ENCODE measurements at places on chromosomes 1 and 21.

DNA sequence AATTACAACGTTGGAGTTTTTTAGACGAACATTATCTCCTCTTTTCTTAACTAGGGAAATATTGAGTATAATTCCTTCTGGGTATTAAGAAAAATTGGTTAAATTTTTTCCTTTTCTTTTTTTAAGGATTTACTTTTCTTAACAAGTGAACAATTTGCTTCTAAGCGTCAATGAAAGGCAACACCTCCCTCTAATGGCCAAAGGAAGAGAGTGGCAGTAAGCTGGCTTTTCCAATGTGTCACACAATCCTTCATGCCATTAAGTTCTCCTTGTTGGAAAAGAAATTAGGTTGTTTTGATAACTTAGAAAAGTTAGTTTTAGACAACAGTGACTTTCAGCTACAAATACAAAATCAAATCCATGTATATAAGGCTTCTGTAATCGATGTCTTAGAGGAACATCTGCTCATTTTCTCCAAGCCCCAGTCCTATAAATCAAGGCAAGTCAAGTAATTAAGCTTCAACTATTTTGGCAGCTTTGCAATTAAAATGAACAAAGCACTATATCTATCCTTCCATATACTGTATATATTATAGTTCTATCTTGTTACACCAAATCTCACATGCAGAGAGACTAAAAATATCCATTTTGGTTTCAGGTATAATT is 62.8 kb downstream of the EDEM3 start:
- no peak for DNase-seq

GRCh38 chr1:166527752-166528151 is 311.5 kb upstream of the POGK start:
- no peak for DNase-seq

- DNase-seq, result peak; percentile 65
These were observed 56.2 kb downstream of the FCRL5 start for GRCh38 chr1:157496121-157496526.

GRCh38 chr21:32712641-32713040 is 15.2 kb downstream of the SYNJ1 start:
- DNase-seq, result no peak

DNA sequence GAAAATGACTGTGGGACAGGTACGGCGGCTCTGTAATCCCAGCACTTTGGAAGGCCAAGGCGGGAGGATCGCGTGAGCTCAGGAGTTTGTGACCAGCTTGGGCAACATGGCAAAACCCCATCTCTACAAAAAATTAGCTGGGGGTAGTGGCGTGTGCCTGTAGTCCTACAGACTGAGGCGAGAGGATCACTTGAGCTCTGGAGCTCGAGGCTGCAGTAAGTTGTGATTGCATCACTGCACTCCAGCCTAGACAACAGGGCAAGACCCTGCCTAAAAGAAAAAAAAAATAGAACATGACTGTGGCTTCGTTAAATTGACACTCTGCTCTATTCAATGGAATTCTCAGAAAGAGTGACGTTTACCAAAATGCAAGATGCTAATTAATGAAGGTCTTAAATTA is 3.9 kb upstream of the DBT start:
- DNase-seq, result no peak

- no peak for DNase-seq
These were observed 44.1 kb downstream of the ALPL start for GRCh38 chr1:21553116-21553926.

DNA sequence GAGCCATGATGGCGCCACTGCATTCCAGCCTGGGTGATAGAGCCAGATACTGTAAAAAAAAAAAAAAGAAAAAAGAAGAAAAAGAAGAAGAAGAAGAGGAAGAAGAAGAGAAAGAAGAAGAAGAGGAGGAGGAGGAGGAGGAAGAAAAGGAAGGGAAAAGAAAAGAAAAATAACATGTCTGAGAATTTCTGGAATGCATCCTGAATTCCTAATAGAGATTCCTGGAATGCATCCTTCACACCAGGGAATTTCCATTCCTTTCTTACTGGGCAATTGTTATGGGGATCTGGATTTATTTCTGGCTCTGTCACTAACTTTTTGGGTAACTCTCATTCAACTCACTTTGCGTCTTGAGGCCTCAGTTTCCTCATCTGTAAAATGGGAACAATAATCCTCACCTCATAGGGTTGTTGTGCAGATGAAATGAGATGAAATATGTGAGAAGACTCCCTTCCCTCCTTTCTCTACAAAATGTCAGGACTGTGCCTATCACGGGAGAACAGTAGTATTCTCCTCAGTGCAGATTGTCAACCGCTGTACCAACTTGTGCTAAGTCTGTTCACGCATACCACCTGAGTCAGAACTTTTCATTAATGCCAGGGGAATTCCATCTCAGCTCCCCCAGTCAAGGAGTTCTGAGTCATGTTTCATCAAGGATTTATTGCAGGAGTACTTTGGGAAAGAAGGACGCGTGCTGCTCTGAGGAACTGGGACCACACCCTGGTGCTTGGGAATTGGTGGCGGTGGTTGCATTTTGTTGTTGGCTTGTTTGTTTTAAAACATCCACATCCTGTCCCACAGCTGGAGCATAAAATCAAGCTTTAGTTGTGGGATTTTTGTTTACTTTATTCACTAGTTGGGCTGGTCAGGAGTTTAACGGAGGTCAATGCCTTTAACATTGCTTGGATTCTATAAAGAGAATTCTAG is 42.4 kb upstream of the ROR1 start:
- DNase-seq, result no peak

DNA sequence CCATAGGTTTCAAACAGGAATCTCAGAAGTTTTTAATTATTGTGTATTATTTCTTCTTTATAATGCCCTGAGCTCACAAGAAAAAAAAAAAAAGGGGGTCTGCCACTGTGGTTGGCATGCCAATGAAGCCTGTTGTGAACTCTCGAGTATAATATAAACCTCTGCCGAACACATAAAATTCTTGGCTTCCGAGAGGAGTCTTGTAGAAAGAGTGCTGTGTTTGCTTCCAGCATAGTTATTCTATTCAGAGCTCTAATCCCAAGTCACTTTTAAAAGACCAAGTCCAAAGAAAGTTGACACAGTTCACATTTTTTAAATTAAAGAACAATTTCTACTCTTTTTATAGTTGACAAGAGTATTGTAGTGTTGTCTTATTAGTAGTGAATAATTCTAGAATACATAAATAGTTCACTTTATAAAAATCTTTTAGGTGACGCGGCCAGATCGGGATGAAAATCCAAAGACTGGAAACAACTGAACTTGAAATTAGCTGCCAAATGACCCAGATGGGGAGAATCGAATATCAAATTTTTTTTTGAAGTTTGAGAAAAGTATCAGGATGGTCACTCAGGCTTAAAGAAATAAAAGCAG is 293.2 kb downstream of the DUSP10 start:
- DNase-seq, result no peak

DNA sequence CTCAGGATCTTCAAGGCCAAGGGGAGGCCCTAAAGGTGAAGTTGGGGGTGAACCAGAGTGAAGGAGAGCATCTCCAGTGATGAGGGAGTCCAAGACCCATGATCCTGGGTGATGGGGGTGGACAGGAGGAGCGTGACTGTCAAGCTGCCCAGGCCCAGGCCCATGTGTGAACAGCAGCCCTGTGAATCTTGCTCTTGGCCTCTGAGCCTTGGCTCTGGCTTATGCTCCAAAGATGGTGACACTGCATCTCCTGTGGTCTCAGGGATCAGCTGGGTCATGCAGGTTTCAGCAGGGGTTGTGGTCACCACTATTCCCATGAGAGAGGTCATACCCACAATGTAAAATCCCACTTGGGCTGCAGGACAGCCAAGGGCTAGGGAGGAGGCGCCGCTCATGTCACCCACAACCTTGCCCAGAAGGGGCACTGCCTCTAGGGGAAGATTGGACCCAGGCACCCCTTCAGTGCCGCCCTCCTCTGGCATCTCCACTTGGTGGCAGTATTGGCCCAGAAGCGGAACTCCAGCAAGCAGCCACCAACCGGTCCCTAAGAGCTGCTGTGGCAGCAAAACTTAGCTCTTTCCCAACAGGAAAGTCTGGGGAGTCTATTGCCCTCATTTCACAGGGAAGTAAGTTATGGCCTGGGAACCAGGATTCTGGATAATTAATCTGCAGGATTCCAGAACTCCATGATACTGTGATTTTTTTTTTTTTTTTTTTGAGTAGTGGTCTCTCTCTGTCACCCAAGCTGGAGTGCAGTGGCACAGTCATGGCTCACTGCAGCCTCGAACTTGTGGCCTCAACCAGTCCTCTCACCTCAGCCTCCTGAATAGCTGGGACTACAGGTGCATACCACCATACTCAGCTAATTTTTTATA is 7.5 kb upstream of the WNT3A start:
- peak; percentile 80 for DNase-seq

- DNase-seq, result peak; percentile 13
These were observed 152.6 kb upstream of the LMO4 start for GRCh38 chr1:87176087-87176486.

- no peak for DNase-seq
These were observed 40.4 kb upstream of the SYNC start for GRCh38 chr1:32742956-32743355.

DNA sequence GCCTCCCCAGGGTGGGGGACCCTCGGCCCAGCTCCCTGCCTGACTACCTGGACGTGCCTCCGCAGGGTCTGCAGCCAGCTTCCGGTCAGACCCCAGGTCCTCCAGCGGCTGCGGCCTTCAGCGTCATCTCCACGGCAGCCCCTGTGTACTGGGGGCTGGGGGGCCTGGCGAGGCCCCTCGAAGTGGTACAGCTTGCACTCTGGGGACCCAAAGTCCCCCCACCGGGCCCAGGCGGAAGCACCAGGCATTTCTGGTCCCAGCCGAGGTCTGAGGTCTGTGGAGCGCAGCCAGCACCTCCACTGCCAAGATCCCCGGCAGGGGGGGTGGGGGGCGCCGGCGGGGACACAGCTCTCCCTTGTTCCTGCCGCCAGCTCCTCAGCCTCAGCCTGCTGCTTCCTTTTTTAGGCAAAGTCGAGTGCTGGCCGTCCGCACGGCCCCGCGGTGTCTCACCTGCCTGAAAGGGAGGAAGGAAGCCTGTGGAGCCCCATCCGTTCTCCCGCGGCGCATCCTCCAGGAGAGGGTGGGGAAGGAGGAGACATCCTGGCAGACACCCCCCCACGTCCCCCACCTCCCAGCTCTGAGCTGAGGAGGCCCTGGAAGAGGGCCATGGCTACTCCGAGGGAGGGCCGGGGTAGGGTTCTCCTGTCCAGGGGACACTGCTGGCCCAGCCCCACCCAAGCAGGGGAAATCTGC is 1.2 kb upstream of the VWA1 start:
- no peak for DNase-seq

DNA sequence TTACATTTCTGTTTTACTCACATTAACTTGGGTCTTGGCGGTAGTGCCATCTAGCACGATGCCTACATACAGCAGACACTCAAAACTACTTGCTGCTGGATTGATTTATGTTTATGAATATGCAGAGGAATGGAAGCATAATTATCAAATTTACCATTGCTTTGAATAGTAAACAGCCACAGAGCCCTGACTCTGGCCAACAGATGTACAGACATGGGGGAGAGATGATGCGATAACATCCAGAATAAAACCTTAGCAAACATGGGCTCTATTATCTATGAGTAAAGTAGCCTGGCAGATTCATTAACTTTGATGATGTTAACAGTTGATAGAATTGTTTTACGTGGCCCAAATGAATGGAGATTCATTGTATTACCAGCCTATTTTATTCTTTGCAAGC is 42.8 kb downstream of the PTGFR start:
- no peak for DNase-seq

GRCh38 chr21:14533499-14534428 is 12.4 kb downstream of the SAMSN1 start:
- no peak for DNase-seq

DNA sequence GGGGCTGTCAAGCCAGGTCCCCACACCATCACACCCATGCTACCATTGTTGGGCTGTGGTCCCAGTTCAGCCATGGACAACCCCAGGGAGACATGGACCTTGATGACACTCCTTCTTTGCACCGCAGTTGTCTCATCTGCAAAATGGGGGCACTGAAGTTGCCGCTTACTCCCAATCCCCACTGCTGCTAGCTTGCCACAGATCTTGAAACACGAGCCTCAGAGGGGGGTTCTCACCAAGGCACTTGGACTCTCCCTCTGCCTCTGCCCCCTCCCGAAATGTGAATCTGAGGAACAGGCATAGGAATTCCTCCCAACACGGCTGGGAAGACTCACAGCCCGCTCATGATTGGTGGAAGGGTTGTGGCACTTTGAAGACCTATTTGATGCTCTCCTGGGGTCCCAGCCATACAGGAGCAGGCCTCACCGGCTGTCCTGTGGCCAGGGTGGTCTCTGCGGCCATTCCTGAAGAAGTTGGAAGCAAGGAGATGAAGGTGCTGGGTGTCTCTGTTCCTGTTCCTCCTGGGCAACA is 31.1 kb downstream of the RUNX3 start:
- no peak for DNase-seq

DNA sequence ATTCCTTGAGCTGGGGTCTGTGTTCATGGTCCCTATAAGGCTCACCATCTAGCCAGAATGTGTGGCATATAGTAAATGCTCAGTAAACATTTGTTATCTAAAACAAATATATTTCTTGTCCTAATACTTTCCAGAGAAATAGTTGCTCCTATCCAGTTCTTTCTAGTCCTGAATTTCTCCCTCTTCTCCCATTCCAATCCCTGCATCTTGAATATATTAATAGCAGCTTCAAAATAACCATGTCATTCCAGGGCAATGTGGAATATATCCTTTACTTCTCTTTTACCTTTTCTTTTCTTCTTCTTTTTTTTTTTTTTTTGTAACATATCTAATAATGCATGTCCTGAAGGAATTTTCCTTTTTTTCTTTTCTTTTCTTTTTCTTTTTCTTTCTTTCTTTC is 10.4 kb downstream of the DNAJB4 start:
- DNase-seq, result no peak

GRCh38 chr1:83596331-83596730 is 402.6 kb downstream of the TTLL7 start:
- DNase-seq, result no peak

GRCh38 chr1:43851561-43852338 is 81.9 kb upstream of the ARTN start:
- DNase-seq, result no peak

- no peak for DNase-seq
These were observed 13.1 kb upstream of the COL24A1 start for GRCh38 chr1:86169625-86170024.

DNA sequence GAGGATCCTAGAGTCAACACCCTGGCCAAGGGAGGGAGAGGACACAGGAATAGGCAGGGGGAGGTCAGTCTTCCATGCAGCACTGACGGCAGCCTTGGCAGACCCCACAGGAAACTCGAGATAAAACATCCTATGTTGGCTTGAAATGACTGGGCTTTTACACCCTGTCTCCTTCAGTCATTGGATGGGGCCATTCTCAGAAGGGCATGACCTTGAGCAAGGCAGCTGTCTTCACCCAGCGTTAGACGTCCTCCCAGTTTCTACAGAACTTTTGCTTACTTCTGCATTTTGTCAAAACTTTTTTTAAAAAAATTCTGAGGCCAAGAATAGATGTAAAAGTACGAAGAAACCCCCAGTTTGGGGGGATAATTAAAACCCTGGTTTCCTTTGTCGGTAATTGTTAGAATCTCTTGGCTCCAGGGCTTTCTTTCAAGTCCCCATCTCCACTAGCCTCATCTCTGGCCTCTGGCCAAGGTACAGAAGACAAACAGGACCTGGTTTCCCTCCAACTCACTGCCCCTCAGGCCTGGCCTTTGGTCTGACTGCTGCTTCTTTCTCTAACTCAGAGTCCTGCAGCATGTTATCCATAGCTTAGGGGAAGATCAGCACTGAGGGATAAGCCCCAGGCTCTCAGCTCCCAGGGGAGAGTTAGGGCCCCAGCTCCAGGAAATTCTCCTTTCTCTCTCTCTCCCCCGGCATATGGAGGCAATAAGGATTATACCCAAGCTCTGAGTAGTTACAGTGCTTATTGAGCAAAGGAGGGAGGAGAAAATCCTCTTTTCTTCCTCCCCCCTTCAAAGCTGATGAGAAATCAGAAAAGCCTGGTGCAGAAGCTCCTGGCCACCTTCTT is 51.6 kb upstream of the KCND3 start:
- no peak for DNase-seq

- no peak for DNase-seq
These were observed 5.4 kb downstream of the HMGN2 start for GRCh38 chr1:26477446-26478152.
